ENCODE measurements at places on chromosomes 5 and 9. TPM values are rescaled to one million over a fixed set of nuclear protein-coding genes. Genes with fewer than 3 reads are reported as not detected.

The ALDOB gene
- 1.9 TPM for polyA plus RNA-seq

The PPP3R2 gene
- 241 TPM for polyA plus RNA-seq

The SLC6A7 gene
- polyA plus RNA-seq = not detected

The LCP2 gene
- 14.2 TPM for polyA plus RNA-seq

The FAM153A gene
- polyA plus RNA-seq = 75.0 TPM

Measured in testis (tissue), 5 donors.